ENCODE measurements at places on chromosomes 5 and 9.

GRCh38 chr9:20781092-20781491, 97.0 kb downstream of the FOCAD start:
- DNase-seq: no peak

DNA sequence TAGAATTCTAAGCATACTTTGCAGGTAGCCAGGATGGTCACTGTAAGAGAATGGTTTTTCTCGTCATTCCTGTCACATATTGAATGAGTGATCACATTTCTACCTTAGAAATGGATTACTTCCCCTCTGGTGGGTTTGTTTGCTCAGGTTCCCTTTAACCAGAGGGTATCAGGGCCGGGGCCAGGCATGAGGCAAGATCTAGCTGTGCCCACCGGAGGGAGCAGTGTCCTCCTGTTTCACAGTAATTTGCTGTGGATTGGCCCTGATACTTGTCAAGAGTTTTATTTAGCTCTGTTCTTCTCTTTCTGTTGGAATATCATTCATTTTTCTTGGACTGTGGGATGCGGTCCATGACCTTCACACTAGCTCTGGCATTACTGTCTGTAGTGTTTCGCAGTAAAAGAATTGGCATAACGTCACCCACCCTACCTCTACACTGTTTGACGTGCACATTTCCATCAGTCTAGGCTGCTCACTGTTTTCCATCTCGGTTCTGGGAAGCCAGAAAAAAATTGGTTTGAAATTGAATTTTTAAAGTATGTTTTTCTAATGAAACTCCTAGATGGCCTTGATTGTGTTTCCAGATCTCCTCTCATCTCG, 42.4 kb upstream of the ZBED3 start:
- DNase-seq: peak; percentile 53

DNA sequence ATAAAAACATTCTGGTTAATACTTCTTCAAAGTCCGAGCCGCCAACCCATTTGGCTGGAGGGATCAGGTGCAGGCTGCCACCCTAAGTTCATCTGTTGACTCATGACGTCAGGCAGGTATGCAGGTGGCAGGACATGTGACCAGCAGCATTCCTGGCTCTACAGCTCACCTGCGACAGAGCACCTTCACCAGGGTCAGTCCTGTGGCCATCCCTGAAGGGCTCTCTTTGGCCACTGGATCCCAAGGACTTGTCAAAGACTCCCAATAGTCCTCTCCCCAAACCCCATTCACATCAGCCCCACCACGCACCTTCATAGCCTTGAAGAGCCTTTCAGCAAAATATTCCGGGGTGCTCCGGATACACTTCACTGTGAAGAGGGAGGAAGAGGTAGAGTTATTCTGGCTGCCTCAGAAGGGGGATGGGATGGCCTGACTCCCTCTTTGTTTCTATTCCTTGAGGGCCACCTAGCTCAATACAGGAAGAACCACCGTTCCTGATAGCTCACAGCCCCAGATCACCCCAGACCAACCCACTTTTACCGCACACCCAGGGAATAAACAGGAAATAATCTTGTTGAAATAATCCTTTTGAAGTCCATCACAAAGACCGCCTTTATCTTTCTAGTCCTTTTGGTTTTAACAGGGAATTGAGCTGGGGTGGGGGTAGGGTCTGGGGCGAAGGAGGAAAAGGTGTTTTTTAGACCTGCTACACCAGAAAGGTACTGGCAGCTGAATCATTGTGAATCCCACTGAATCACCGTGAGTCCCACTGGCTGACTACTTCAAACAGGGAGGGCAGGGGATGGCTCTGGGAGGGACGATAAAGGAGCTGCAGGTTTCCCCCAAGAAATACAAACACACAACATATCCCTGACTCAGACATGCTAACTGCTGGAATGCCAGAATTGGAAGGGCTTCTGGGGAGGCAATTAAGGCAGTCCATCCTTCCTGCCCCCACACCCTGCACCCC, 26.4 kb downstream of the ANXA6 start:
- no peak for DNase-seq

GRCh38 chr9:3446313-3446712, 79.5 kb downstream of the RFX3 start:
- DNase-seq: no peak

- no peak for DNase-seq
These were observed 210.9 kb downstream of the AOPEP start for GRCh38 chr9:94937214-94937903.

DNA sequence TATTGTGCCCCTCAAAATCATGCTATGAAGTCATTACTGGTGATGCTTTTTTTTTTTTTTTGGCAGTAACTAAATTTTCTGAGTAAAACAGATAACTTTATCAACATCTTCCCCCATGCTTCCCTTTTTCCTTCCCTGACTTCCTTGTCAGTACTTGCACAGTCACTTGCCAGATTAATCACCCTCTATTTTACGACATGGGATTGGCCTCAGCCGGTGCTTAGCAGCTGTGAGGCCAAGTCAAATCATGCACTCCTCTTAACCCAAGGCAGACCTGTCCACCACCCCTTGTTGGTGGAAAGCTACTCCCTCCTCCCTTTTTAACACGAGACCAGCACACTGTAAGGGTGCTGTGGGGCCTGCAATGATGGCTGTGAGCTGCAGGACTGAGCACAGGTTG, 118.0 kb upstream of the OTULINL start:
- no peak for DNase-seq

DNA sequence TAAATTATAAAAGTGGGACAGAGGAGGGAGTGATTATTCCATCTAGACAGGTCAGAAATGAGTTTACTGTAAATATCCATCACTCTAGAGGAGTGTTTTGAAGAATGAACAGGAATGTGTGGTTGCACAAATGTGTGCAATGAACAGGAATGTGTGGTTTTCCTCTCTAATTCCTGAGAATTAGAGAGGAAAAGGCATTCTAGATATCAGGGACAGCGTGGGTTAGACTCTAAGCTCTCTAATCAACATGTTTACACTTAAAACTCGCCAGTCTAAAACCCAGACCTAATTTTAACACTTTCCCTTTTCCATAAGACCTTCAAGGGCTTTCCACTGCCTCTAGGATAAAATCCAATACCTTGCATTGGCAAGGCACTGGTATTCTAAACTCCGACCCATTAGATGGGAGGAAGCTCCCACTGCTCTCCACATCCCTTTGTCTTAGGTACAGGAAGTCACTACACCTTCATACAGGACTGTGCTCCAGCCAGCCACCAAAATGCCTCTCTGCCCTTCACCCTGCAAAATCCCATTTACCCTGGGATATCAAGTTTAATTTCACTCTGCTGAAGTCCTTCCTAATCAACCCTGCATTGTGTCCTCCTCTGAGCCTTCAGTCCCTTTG, 67.9 kb downstream of the NFIB start:
- DNase-seq: no peak

DNA sequence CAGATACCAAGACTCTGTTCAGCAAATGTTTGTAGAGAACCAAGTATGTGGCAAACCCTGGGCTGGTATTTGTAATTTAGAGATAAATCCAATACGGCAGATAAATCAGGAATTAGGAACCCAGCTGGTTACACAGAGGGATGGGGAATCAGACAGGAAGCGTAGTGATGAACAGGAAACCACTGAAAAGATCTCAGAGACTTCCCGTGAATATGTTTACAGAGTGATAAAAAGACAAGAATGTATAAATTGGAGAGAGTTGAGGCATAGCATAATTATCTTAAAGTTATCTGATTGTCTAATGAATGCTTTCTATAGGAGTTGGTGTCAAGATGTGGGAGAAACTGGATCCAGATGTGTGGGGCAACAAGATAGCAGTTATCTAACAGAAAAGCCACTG, 246.6 kb upstream of the SMARCA2 start:
- DNase-seq: no peak

GRCh38 chr5:146291421-146292074, 47.1 kb upstream of the POU4F3 start:
- peak; percentile 31 for DNase-seq

All from Ammon's horn (tissue), 1 donor.